ENCODE measurements at places on chromosomes 2 and 18.
A peak's percentile ranks its signal among the peaks of the same experiment; 100 is the strongest.

DNA sequence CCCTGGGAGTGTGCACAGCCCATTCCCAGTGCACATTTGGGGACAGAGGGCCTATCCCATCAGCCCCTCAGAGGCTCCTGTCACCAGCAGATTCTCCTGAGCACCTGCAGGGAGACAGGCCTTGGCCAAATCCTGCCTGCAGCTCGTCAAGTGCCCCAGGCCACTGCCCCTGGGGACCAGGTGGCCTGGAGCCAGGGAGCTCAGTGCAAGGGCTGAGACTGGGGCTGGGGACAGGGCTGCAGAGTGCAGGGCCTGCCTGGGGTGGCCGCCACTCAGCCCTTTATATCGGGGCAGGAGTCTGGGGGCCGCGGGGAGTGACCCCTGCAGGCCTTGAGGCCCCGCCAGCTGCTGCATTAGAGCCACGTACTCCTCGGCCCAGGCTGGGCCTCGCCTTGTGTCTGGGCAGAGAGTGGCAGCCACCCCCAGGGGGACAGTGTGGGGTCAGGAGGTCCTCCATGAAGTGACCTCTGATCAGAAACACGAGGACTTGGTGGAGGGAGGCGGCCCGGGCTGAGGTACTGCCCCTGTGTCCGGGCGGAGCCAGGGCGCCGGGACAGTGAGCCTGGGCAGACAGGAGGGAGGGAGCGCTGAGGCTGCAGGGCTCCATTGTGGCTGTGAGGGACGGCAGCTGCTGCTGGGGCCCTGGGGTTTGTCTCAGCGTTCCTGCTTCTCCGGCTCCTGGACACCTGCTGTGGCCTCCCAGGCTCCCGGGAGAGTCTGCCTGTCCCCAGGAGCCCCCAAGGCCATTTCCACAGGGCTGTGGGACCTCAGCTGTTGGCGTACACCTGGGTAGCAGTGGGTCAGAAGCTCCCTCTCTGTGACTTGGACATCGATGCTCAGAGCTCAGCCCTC lies 24.2 kb downstream of the GPC1 start:
- DNase-seq = no peak

DNA sequence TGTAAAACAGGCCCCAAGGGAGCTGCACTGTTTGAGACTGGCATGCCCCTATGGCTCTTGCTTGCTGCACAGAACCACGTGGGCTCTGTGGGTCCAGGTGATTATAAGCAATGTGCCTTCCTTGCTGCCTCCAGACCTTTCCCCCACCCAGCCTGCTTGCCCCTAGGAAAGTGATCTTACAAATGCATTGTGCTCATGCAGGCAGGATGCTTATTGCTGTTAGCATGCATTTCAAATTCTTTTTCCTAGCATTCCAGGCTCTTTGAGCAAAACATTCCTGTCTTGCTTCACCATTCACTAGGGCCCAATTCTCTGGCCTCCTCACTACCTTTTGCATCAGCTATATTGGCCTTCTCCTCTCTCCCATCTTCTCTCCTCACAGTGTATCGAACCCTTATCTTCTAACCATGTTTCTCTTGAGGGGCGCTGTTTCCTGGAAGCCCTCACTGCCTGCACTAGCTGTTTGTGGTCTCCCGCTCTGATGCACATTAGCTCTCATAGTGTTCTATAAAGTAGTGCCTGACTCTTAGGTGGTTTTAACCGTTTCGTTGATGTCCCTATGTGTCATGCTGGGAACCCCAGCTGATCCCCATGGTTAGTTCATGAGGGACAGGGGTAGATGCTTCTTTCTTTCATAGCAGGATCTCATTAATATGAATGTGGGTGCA lies 152.9 kb upstream of the EPAS1 start:
- DNase-seq = no peak

DNA sequence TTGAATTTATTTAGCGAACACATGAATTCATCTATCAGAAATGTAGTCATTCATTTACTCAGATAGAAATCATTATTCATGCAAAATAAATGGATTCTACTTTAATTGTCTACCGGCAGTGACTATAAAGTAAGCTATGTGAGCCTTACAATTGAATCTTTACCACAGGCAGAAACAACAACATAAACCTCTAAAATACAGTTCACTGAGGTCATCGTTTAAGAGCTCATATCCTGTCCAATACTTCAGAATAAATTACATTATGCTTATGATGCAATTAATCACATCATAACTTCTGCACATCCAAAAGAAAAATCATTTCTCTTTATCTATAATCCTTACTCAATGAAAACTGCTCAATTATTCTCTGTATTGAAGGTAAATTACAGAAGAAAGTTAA lies 244.7 kb downstream of the HNMT start:
- no peak for DNase-seq

DNA sequence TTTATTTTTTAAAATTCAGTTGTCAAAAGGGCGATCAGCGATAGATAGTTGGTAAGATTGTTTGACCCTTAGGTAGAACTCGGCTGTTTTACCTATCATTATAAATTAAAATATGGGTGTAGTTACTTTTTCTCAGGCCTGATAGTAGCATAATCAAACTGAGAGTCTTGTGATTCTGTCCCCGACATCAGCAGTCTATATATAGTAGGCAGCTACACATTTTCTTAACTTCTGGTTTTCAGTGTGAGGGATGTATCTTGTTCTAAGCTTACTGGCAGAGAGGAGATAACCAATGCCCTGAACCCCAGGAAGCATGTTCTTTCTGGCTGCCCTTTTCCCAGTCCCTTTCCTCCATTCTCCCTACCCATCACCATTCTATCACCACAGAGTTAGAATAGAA lies 56.6 kb downstream of the XRCC5 start:
- DNase-seq = no peak

GRCh38 chr18:43222501-43222900 lies 54.8 kb downstream of the SYT4 start:
- DNase-seq = no peak

- peak; percentile 5 for DNase-seq
Measured at GRCh38 chr2:172249986-172250385, 147.3 kb upstream of the DLX2 start.

DNA sequence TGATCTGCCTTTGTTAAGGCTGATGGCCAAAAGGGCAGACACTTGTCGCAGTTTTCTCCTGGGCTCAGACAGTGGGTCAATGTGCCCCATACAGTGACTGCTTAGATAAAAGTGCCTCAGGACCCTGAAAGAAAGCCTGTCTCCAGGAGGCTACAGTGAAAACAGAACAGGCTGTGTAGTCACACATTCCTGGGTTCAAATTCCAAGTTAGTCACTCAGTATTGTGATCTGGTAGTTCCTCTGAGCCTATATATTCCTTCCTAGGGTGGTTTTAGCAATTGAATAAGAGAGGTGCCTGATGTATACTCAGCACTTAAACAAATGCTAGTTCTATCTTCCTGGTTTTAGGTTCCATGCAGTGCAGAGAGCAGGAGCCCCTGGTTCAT lies 54.4 kb downstream of the RPL37A start:
- DNase-seq = no peak

- no peak for DNase-seq
Measured at GRCh38 chr2:46076251-46076650, 221.0 kb upstream of the EPAS1 start.

DNA sequence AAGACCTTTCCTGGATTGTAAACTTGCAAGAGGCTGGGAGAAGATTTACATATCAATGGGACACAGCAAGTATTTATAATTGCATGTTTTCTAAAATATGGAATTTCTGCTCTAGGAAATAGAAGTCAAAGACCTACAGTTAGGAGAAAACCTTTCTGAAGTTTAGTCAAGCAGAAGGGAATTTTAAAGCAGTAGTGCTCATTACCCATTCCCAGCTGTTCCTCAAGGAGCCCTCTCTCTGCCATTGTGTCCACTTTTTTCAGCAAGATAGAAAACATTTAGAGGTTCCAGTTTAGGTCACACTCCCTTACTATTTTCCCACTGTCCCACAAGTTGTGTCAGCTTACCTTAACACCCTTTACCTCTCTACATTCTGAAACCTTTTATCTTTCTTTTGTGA lies 584.0 kb upstream of the CHAC2 start:
- DNase-seq = no peak

- DNase-seq = no peak
Measured at GRCh38 chr18:6001867-6002266, 106.5 kb upstream of the TMEM200C start.

GRCh38 chr2:166700079-166700478 lies 188.2 kb upstream of the XIRP2 start:
- peak; percentile 5 for DNase-seq
